ENCODE measurements at places on chromosomes 11 and 22.

GRCh38 chr11:71139516-71140205, 112.7 kb downstream of the SHANK2 start:
- DNase-seq: no peak

DNA sequence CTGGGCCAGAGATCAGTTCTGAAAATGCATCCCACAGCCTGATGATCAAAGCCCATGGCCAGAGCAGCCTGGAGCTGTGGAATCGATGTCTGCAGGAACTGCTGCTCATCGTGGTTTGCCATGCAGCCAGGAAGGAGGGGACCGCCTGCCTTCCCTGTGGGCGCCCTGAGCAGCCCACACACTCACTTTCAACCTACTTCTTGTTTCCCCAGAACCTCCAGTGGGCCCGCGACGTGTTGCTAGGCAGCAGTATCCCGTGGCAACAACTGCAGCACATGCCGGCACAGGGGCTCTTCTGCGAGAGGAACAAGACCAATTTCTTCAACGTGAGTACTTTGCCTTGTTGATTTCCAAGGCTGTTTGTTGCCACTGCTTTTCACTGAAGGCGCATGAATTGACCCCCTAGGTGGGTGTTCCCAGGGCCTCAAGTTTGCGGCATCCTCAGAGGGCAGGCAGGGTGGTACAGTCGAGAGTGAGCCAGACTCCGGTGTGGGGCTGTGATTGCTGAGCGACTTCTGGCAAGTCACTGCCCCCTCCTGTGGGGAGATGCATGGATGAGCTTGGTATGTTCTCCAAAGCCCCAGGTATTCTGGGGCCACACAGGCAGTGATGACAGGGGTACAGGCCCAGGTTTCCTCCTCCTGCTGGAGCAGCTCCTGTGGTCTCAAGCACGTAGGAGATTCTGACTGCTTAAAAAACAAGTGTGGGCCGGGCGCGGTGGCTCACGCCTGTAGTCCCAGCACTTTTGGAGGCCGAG, 47.0 kb upstream of the SUSD2 start:
- peak; percentile 79 for DNase-seq

DNA sequence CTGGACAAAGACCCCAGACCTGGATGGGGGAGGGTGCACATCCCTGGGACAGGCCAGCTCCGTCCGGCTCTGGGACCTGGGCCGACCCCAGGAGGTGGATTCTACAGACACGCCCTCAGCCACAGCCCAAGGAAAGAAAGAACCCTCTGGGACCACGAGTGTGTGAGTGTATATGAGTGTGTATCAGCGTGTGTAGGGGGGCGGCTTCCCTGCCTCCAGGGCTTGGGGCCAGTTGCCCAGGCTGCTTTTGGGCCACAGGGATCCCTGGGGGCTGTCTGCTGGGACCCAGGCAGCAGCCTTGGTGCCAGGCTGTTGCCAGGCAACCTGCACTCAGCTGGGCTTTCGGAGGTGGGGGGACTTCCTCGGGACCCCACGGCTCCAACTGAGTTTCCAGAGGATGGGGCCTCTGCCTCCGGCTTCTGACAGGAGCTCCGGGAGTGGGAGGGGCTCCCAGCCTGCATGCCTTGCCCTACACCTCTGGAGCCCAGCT, 8.9 kb downstream of the DUSP8 start:
- no peak for DNase-seq

GRCh38 chr11:3802011-3802790, 4.8 kb upstream of the NUP98 start:
- DNase-seq: no peak

DNA sequence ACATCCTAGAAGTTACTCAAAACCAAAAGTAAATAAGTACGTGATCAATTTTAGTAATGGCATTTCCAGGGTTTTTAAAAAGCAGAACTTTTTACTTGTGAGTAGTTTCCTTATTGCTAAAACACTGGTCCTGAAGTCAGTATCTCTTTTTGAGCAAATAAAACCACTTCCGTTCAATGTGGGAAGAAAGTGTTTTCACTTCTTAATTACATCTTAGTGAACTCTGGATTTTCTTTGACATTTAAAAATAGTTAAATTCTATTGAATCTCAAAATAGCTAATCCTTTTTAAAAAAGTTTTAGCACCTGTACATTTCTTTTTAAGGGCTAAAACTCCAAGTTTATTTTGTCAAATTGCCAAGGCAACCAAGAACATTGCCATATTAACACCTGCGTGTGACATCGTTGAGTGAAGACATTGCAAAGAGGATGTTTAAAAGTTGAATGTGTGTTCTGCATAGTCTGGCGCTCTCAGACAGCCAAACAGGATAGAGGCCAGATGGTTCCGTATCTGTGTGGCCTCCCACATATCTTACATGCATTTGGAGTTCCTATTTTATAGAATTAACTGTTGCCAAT, 17.2 kb upstream of the OR5B21 start:
- no peak for DNase-seq

DNA sequence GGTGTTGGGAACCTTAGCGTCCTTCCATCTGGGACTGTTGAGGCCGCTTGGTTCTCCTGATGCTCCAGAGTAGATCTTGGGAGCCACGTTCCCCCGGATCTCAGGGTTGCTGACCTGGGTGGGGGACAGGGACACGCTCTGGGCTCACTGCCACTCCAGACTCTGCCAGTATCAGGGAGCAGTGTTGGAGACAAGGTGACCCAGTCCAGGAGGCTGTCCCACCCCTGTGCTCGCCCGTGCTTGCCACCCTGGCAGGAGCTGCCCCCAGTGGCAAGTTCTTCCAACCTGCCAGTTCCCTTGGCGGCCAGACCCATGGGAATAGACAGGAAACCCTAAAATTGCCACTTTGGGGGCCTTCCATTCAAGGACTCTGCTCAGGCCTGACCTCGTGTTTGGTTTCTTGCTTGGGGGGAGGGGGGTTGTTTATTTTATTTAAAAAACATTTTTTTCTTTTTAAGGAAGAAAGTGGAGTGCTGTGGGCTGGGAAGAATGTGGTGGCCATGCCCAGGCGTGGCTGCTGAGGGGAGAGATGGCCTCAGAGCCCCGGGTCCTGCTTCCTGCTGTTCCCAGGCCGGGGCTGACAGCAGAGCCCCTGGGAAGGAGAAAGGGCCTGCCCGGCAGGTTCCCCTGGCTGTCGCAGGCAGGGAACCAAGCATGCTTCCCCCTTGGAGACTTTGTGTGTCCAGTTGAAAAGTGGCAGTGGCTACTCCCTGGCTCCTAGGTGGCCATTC, 7.2 kb downstream of the GRK2 start:
- no peak for DNase-seq

GRCh38 chr22:33640900-33641299, 279.4 kb downstream of the LARGE1 start:
- no peak for DNase-seq

- DNase-seq: no peak
Measured at GRCh38 chr22:45179276-45180049, 15.7 kb downstream of the NUP50 start.

DNA sequence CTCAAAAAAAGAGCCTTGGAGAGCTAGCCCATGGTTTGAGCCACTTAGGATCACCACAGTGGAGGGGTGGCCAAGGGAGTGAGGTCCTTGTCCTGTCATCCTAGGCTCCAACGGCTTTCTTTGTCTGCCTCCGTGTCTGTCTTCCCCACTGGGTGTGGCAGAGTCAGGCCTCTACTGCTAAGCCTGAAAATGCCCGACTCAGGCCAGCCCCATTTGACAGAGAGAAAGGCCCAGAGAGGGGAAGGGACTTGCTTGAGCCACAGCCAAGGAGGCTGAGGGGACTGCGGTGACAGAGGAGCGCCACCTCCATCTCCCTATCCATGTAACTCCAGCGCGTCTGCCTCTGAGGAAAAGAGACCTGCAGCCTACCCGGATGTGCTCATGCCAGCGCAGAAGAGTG, 27.8 kb upstream of the CD82 start:
- no peak for DNase-seq

DNA sequence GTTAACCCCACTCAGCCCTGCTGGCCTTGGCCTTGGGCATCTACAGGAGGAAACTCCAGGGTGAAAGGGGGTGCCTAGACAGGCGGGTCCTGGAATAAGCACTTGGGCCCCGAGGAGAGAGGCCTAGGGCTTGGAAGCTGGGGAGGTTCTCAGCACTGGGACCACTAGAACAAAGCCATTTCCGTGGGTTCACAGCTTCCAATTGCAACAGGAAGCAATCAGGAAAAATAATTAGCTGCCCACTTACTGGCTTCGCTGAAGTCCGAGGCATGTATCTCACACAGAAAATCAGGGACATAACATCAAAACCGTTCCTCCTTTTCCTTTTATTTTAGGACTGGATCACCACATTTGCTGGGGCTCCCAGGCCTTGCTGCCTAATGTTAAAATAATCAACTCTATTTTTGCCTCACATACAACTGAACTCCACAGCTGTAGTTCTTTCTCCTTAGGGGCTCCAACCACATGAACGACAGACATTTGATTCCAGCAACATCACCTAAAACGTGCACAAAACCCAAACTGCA, 161.1 kb upstream of the GRK3 start:
- DNase-seq: no peak

GRCh38 chr22:27372969-27373670, 428.4 kb downstream of the MN1 start:
- DNase-seq: no peak

DNA sequence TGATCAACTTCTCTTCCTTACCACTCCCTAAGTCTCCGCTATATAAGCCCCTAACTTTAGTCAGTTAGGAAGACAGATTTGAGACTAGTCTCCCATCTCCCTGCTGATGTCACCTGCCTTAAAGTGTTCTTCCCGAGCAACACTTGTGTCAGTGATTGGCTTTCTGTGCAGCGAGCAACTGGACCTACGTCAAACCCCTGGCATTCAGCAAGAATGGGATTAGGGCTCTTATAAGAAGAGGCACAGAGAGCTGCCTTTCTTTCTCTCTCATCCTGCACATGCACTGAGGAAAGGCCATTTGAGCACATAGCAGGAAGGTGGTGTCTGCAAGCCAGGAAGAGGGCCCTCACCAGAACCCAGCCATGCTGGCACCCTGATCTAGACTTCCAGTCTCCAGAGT, 116.6 kb upstream of the THY1 start:
- DNase-seq: no peak

DNA sequence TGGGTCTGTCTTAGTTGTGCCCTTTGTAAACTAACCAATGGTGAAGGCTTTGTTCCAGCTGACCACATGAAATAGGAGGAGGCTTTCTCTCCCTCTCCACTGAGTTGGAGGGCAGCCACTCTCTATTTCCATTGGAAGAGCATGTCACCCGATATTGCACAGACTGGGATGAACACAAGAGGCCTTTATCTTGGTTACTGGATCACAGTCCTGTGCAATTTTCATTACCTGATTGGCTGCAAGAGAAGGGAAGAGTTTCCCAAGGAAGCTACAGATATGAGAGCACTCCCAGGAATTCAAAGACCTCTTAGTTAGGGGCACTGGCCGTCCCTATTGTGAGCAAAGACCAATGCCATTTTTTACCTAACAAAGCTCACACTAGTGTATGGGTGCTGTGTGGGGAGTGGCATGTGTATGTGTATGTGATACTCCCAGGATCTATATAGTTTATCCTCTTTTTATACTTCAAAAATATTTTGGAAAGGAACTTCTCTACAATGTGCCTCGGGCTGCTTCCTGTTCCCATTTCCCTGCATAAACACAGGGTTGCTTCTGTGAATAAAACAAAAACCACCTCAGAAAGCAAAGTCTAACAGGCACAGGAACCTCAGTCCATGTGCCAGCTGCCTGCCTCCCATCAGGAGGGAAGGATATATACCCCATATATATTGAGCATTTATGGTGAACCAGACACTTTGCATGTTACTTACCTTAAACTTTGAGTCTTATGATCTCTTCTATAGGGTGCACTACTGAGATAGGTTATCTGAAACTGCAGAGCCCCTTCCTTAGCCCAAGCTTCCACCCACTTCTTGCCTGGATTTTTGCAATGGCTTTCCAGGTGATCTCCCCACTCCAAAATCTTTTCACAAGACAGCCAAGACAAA, 126.5 kb downstream of the RASSF10 start:
- no peak for DNase-seq

DNA sequence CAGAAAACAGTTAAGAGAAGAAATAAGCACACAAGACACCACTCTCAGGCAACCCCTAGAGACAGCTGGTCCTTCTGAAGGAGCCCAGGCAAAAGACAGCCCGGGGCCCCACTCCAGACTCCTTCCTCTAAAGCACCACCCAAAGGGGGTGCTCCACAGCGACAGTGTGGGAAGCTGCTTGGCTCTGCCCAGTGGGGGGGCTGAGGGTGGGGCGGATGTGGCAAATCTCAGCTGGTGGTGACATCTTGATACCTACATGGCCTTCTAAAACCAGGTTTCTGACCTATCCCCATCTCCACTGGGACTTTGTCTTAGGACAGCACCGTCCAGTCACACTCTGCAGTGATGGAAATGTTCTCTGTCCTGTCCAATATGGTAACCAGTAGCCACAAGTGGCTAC, 10.2 kb upstream of the APOA1 start:
- no peak for DNase-seq

DNA sequence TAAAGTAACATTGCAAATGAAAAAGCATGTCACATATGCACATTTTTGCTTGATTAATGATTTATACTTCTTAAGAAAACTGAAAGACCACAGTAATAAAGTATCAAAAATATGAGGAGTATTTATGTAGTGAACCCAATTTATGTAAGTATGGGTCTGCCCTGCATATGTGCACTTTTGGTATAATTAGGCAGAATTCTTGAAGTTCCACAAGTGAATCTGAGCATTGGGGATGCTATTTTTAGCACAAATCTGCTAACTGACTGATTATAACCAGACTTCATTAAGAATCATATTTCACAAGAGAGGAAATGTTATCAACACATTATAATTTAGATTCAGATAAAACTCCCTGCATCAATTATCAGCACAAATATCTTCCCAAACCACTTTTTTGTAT, 407.1 kb upstream of the LRRC4C start:
- no peak for DNase-seq

DNA sequence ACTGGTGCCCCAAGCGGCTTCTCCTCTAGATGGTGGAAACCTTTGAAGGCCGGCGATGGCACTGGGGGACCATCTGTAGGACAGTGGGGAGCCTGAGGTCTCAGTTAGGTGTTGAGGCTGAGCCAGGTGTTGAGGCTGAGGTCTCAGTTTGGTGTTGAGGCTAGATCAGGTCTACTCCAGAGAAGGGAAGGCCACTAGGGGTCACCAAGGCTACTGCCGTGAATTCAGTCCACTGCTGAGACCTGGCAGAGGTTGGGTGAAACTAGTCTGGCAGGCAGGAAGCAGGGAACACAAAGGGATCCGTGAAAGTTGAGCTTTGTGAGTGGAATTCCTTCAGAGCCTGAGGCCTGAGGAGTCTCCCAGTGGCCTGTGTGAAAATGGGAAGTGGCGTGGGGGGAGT, 123.8 kb upstream of the FGF3 start:
- DNase-seq: no peak

- DNase-seq: no peak
Measured at GRCh38 chr11:110119317-110119716, 26.1 kb downstream of the ZC3H12C start.

GRCh38 chr22:33656808-33657628, 263.3 kb downstream of the LARGE1 start:
- no peak for DNase-seq

Data from activated T-cell treated with anti-CD3 and anti-CD28 coated beads for 4 hours (primary cell).